Left lobe of liver (tissue), 2 donors: ENCODE measurements at places on chromosomes 11 and 22. TPM values are rescaled to one million over a fixed set of nuclear protein-coding genes. Genes with fewer than 3 reads are reported as not detected.

Gene LAYN
- 0.73 TPM for total RNA-seq

- DNase-seq = peak; percentile 37
Measured at GRCh38 chr22:47625531-47626427, 863.3 kb downstream of the TBC1D22A start.

GRCh38 chr11:64357904-64358535 is 942 bp upstream of the RPS6KA4 start:
- DNase-seq = no peak

DNA sequence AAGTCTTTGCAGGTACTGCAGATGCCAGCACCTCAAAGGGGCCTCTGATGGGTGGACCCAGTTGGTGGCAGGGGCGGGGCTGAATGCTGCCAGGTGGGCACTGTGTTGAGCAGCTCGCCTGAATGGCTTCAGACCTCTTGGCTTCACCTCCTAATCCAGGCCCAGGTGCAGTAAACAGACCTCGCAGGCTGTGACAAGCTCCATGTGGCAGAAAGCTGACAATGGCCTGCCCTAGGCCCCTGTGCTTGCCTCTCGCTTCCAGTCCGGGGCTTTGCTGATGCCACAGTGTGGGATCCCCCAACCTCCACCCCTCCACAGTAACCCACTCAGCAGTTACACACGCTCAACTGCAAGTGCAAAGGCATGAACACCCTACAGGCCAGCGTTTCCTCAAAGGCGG is 9.4 kb downstream of the IGLL1 start:
- no peak for DNase-seq

Gene OR1S2
- total RNA-seq = not detected

Gene FUT4
- 1.2 TPM for total RNA-seq

GRCh38 chr22:26610072-26610958 is 7.5 kb downstream of the CRYBB1 start:
- DNase-seq = no peak

GRCh38 chr22:47396515-47396914 is 634.1 kb downstream of the TBC1D22A start:
- DNase-seq = no peak

- DNase-seq = no peak
Measured at GRCh38 chr22:37282385-37282677, at the start of gene CYTH4. Gene CYTH4 (plus strand): TSS chr22:37282508. CDS start chr22:37282570, 62 bp downstream.
